NCI-H187 (cell line): ENCODE measurements at places on chromosomes 6 and 20.

DNA sequence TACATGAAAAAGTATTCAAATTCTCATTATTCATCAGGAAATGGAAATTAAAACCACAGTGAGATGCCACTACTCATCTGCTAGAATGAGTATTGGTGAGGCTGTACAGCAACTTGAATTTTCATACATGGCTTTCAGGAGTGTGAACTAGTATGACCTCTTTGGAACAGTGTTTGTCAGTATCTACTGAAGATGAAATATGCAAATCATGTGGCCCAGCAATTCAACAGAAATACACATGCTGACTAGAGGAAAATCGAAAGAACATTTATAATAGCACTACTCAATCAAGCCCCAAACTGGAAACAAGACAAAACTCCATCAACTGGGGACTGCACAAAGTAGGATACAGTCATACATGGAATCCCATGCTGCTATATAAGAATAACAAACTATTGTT, 102.2 kb downstream of the DCDC2 start:
- no peak for DNase-seq

- no peak for DNase-seq
Observed at GRCh38 chr6:127956956-127957355, 56.1 kb upstream of the THEMIS start.

DNA sequence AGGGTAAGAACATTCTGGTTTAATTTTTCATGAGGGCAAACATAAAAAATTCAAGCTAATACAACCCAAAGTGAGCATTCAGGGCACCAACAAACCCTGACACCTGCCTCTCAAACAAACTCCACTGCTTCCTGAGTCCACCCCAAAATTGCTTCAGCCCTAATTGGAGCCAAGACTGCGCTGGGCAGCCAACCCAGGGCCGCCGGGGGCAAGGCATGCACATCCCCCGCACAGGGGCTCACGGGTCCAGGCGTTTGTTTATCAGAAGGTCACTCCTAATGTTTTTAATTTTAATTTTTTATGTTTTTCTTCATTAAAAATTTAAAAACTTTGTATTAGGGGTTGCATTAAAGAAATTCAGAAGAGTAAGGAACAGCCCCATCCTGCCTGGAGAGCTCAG, 459.1 kb upstream of the CDH4 start:
- DNase-seq = no peak

GRCh38 chr6:98335594-98335993, 498.8 kb upstream of the POU3F2 start:
- no peak for DNase-seq

DNA sequence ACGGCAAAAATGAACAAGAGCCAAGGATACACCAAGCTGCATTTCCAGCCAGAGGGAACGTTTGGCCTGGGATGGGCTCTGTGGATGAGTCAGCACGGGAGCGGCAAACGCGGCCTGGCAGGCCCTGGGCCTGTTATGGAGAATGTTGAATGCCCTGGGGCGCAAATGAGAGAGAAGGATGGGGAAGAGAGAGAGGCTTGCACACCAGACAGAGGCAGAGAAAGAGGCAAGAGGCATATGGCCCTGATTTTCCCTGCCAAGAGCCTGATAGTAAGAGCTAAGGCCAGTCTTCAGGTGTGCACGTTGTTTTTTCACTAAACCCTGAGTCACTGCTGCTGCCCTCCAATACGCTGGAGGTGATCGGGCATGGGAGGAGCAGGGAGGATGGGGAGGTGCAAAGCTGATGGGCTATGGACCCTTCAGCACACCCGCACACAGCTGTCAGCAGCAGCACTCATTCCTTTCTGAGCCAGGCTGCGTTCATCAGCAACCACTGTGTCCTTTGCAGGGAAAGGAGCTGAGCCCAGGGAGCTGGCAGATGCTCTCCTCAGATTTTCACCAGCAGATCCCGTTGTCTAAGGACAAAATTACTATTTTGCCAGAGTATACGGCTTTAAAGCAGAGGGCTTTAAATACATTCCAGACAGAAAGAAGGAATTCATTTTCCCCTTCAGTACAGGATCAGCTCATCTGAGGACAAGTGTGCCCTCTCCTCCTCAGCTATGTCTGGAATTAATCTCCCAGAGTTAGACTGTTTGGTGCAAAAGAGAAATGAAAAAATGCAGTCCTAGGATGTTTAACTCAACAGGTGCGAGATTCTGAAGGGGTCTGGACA, 61.7 kb upstream of the SLC22A23 start:
- no peak for DNase-seq

DNA sequence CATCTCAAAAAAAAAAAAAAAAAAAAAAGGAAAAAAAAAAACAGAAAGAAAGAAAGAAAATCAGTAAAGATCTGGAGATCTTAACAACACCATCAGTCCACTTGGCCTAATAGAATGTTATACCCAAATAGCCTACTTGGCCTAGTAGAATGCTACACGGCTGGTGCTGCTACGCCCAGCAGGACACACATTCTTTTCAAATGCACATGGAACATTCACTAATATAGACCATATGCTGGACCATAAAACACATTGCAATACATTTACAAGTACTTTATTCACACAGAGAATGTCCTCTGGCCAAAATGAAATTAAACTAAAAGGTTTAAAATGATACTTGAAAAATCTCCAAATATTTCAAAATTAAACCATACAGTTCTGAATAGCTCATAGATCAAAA, 80.0 kb upstream of the TNFAIP3 start:
- no peak for DNase-seq

- DNase-seq = no peak
Observed at GRCh38 chr6:55953335-55953734, 77.9 kb upstream of the BMP5 start.

DNA sequence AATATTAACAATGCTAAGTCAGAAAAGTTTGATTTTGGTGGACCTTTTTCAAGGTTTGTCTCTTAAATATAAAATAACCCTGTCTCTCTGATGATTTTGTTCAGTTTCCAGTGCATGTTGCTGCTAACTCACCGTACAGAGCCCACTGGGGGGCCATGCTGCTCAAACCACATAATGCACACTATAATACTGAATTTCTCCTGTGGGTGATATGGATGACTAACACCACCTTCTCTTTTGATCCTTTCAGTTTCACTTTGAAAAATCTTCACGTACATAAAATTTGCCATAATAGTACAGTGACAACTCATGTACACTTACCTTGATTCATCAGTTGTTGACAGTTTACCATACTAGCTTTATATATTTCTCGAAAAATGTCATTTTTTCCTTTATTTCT, 506.6 kb upstream of the MAN1A1 start:
- DNase-seq = no peak

- no peak for DNase-seq
Observed at GRCh38 chr20:60806354-60806753, 445.7 kb upstream of the CDH4 start.

- no peak for DNase-seq
Observed at GRCh38 chr6:112005013-112005371, 48.9 kb upstream of the CCN6 start.

DNA sequence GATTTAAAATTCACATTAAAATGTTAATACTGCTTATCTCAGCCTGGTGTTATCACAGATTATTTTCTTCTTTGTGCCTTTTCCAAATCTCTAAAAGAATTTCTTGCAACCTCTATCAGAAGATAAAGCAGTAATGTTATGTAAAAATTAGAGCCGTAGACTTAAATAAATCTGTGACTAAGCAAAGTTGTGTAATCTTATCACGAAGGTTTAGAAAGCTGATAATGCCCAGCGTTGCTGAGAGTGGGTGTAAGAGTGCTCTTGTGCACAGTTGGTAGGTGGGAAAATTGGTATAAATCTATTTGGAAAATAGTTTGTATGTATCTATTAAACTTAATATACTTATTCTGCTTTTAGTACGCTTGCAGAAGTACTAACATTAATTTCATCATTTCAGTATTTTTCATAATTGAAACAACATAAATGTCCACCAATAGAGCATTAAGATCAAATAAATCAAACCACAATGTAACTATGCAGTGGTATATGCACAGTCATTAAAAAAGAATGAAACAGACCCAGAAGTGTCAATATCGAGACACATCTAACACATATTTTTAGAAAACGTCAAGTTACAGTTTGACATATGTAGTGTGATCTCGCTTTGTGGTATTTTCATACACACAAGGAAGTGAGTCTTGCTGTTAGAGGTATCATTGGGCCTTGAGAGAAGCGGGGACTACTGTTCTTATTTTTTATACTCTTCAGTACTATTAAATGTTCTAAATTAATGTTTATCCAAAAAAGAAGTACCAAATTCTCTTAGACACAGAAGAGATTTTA, 54.4 kb upstream of the PBOV1 start:
- DNase-seq = no peak

- no peak for DNase-seq
Observed at GRCh38 chr6:67952948-67953347, 682.1 kb upstream of the ADGRB3 start.

GRCh38 chr6:157244175-157244574, 79.1 kb downstream of the TMEM242 start:
- no peak for DNase-seq

DNA sequence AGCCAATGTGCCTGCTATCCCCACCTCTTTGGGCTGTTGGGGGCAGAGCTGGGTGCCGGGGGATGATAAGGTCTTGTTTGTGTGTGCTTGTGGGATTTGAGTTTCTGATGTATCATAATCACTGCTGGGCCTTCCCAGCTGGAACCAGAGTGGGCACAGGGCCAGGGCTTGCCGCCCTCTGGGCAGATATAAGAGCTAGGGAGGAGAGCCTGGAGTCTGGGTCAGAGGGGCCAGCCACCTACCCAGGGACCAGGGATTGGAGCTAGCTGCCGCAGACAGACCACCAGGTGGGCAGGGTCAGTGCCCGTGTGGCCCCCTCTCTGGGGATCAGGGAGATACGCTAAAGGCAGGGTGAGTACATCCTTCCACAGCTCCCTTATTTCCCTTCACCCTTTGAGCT, 3.1 kb upstream of the TLDC2 start:
- no peak for DNase-seq

GRCh38 chr6:31175971-31176370, 5.5 kb upstream of the POU5F1 start:
- DNase-seq = no peak

DNA sequence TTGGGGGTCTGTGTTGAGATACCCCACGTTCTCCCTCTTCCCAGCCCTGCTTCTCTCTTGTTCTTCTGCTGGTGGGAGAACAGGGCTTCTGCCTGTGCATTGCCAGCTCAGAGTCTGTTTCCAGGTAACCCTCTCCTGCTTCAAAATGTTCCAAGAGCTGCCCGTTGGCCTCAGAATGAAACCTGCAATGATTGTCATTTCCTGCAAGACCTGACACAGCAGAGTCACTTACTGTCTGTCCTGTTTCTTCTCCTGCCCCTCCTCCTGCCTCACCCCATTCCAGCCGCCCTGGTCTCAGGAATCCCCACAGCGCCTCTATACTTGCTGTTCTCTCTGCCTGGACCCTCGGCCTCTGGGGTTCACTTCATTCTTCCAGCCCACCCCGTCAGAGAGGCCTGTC, 81.4 kb upstream of the ARID1B start:
- no peak for DNase-seq

DNA sequence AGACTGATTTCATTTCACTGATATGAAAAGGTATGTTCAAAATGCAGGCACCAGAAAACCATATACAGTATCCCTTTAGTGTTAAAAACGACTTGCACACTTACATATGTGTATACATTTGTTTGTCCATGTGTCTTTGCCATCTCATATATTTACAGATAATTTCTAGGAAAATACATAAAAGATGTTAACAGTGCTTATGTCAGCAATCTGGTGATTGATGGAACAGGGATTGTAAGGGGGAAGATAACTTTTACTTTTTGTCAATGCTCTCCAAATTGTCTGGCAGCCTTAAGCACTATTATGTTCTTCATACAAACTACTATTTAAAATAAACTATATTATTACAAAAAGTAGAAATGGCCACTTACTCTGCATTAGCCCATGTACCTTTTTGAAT, 238.5 kb upstream of the DEFB112 start:
- DNase-seq = no peak

DNA sequence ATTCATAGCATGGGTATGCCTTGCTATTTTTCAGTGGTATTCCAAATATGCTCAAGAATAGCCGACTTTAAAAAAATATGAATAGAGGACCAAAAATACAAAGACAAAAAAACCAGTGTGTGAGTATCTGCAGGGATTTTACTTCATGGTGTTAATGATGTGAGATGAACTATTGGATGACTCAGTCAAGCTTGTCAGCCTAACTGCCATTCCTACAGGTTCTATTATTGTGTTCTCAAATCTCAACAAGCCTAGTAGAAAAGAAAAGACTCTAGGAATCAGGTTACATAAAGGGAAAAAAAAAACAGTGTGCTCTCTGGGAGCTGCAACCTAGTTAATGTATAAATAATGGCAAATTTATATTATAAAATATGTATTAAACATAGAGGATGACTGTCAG, 588.4 kb upstream of the BTBD3 start:
- no peak for DNase-seq

- no peak for DNase-seq
Observed at GRCh38 chr6:32397252-32397920, 9.6 kb downstream of the BTNL2 start.

DNA sequence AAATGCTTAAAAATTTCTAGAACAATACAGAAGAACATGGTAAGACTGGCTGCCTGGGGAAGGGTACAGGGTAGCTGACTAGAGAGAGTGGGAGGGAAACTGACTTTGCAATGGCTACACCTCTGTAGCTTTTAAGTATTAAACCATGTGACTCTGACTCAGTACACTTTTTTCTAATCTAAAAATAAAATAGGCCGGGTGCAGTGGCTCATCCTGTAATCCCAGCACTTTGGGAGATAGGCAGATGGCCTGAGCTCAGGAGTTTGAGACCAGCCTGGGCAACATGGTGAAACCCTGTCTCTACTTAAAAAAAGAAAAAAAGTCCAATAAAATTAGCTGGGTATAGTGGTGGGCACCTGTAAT, 18.5 kb downstream of the ATP9A start:
- DNase-seq = no peak

GRCh38 chr20:18063676-18064075, 6.0 kb upstream of the OVOL2 start:
- DNase-seq = no peak

DNA sequence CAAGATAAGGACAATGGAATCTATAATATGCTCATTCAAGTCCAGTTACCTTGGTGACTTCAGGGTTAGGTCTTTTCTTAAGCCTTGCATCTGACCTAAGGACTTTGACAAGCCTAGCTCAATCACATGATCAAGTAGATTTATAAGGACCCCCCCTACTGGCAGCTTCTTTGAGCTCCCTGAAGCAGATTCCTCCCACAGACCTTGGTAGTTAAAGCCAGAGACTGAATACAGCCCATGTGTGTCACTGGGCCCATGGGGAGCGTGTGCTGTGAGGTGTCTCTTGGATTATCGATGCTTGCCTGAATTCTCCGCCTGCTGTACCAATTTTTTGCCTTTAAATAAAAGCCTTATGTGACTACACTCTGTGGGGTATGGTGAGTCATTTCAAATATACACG, 372.7 kb upstream of the RGS17 start:
- no peak for DNase-seq

DNA sequence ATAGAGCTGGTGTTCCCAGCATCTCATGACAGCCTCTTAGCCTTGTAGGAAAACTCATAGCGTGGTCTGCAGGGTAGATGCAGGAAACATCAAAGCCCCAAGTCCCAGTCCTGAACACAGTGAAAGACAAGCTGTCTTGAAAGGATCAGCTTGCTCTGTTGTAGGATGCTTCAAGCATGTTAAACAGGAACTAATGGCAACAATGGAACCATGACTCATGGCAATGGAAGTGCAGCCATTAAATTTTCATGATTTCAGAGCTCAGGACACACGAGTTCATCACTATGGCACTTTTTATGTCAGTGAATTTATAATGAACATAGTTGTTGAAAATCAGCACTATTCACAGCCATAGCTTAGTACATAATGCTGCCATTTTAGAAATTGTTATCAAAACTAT, 367.7 kb downstream of the KIF16B start:
- DNase-seq = no peak

GRCh38 chr6:160131636-160132296, 10.2 kb downstream of the SLC22A1 start:
- no peak for DNase-seq
